Activated effector memory CD4-positive, alpha-beta T cell treated with anti-CD3 and anti-CD28 coated beads, Interleukin-2, amount 50 U/mL, for 16 hours (primary cell): ENCODE measurements at places on chromosomes 7 and 10.

- no peak for DNase-seq
Measured at GRCh38 chr7:25238066-25238725, 9.9 kb upstream of the NPVF start.

DNA sequence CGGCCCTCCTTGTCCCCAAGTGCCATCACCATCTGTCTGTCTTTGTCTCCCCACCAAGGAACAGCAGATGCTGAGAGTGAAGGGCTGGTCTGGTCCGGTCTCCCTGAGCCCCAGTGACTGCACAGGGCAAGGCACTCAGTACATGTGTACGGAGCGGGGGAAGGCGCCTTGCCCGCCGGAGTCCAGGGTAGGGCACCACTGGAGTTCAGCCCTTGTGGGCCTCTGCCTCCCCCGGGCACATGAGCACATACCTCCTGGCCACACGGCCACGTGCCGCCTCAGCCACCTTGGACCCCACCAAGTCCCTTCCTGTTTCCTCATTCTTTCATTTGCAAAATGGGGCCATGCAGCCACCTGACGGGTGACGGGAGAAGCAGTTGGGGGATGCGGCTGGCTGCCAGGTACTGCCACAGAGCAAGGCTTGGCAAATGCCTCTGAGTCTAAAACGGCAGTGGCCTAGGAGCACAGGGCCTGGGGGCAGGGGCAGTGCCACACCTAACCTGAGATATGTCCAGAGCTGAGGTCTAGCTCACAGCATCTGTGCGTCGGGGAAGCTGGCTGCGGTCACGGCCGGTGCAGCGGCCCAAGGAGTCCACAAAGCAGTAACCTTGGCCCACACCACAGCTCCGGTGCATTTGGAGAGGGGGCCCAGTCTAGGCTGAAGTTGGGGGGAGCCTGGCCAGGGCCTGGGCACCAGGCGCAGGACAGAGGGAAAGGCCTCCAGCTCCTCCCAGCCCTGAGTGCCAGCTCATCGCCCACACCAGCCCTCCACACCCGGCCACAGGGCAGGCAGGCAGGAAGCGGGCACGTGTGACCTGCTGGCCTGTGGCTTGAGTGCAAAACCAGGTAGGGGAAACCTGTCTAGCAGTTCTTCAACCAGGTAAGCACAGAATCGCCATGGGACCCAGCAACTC lies 5.2 kb downstream of the ADAP1 start:
- peak; percentile 60 for DNase-seq

GRCh38 chr10:74841265-74841973 lies 15.0 kb downstream of the KAT6B start:
- no peak for DNase-seq

- DNase-seq: peak; percentile 52
Measured at GRCh38 chr10:116772909-116773705, 30.7 kb upstream of the HSPA12A start.

DNA sequence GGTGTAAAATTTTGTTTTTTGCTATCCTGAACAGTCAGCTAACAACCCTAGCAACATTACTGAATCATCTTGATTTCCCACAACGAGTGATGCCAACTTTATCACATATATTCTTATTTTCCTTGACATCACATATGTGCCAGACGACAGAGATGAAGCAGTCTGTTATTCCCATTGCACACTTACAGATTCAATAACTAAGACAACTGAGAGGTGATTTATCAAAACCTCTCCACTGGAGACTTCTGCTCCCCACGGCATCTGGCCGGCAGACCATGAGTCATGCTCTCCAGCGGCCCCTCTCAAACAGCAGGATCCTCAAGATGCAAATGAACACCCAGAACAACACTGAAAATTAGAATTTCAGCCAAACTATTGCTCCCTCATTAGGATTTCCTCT lies 57.1 kb downstream of the AMPH start:
- no peak for DNase-seq

DNA sequence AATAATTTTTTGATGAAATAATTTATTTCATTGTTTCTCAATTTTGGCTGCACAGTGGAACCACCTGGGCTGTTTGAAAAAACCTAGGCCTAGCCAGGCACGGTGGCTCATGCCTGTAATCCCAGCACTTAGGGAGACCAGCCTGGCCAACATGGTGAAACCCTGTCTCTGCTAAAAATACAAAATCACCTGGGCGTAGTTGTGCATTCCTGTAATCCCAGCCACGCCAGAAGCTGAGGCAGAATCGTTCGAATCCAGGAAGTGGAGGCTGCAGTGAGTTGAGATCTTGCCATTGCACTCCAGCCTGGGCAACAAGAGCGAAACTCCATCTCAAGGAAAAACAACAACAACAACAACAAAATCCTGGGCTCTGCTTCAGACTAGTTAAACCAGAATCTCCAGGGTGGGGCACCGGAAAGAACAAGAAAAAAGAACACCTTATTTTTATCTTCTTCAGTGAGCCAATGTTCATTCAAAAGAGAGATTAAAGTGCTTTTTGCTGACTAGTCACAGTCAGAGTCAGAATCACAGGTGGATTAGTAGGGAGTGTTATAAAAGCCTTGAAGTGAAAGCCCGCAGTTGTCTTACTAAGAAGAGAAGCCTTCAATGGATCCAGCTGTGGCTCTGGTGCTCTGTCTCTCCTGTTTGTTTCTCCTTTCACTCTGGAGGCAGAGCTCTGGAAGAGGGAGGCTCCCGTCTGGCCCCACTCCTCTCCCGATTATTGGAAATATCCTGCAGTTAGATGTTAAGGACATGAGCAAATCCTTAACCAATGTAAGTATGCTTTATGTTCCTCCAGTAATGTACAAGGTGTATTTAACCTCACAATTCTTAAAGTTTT lies at the start of gene CYP2C18:
TSS of gene CYP2C18 (plus strand) at position 516 of the 841 bp plus-strand sequence. CDS start at position 607, 91 bp downstream.
- DNase-seq: no peak

DNA sequence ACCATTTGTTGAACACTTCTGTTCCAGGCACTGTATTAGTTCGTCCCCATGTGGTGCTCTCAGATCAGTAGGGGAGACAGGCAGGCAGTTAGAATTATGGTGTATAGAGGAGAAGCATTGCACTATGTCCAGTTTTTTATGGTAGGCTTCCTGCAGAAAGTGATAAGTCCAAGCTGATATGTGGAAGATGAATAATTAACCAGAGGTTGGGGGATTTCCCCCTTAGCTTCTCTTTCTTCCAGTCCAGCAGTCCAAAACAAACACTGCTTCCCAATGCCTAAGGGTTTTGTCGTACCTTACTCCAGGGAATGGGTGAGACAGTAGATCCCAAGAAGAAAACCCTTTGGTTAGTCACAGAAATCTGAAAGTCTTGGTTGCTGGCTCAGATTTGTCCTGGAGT lies 19.2 kb downstream of the HIF1AN start:
- DNase-seq: no peak
